ENCODE measurements at places on chromosomes 2 and 18.

DNA sequence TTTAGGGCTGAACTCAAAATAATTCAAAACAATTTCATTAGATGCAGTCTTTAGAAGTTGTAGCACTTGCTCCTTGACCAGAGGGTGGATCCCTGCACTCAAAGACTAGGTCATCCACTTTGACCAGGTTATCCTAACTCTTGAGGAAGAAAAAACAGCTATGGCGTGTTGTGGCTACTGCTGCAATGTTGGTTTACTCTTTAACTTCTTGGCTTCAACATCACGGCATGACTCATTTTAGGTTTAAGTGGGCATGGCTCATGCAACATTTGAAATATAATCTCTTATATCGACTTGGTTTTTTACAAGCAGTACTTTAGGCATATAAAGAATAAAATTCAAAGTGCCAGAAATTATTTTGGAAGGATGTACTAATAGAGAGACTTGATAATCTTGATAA, 35.4 kb downstream of the ANKRD29 start:
- DNase-seq, result no peak

GRCh38 chr18:12340945-12341660, 33.1 kb downstream of the TUBB6 start:
- no peak for DNase-seq

DNA sequence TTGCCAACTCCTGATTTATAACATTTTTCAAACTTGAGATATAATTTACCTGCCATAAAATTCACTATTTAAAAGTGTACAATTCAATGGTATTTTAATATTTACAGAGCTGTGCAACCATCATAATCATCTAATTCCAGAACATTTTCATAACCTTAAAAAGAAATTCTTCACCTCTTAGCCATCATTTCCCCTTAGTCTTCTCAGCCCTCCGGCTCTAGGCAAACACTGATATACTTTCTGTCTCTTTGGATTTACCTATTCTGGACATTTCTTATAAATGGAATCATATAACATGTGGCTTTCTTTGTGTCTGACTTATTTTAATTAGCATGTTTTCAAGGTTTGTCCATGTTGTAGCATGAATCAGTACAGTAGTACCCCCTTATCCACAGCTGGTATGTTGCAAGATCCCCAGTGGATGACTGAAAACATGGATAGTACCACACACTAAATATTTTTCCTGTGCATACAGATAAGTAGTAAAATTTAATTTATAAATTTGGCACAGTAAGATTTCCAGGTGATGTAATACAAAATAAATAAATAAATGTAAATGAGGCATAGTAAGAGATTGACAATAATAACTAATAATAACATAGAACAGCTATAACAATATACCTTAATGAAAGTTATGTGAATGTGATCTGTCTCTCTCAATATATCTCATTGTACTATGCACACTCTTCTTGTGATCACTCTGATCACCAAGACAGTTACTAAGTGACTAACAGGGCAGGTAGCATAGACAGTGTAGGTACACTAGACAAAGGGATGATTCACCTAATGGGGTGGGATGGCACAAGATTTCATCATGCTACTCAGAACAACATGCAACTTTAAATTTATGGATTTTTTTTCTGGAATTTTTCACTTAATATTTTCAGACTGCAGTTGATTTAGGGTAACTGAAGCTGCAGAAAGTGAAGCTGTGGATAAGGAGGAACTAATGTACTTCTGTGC, 73.1 kb downstream of the RAB3GAP1 start:
- DNase-seq, result no peak

DNA sequence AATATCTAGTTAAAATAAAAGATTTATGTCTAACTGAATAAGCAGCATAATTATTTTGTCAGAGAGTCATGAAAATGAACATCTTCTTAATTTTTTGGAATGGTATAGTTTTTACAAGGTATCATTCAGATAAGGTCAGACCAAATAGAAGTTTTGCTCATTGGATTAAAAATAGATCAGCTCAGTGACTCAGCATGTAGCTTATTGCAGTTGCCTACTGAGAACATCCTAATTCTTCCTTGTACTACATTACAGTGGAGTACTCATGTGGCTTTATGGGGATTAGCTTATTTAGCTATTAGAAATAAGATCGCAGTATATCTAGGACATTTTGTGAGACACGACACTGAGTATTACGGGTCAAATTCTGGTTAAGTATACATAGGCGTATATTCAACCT, 38.2 kb upstream of the PPM1B start:
- DNase-seq, result no peak

DNA sequence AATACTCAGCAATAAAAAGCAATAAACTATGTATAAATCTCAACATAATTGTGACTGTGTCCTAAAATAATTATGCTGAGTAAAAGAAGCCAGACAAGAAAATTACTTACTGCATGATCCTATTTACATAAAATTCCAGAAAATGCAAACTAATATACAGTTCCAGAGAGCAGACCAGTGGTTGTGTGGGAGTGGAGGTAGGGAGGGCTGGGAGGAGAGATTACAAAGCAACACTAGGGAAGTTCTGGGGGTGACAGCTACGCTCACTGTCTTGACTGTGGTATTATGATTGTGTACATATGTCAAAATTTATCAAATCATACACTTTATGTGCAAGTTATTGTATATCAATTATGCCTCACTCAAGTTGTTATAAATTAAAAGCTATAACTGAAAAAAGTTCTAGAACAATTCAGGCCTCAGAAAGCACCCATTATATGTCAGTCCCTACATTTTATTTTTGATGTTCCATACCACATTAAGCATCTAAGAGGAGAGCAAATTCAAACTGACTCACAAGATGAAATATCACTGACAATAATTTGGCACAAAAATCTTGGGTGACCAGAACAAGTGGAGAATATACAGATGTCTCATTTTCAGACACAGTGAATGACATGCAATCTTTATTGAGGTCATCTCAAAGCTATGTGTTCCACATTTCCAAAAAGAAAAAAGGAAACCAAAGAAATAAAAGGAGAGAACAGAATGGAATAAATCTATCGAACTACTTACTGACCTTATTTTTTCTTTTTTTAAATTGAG, 85.1 kb downstream of the ANTXR1 start:
- no peak for DNase-seq

- DNase-seq, result peak; percentile 31
These were observed 476.3 kb upstream of the VWC2L start for GRCh38 chr2:213934560-213934959.

- DNase-seq, result no peak
These were observed 98.5 kb upstream of the GPC1 start for GRCh38 chr2:240336820-240337427.

DNA sequence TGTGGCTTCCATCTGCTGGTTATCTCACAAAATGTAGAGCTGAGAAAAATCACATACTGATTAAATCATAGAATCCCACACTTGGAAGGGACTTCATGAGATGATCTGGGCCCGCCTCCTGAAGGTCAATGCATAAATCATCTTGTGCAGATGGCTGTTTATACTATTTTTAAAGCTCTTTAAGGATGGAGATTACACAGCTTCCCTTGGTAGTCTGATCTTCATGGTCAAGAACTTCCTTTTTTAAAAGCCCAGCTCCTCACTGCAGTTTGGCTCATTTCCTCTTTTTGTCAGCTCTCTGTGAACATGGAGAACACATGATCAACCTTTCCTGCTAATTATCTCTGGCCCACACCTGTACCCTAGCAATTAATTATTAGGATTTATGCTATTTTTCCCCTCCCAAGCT, 25.9 kb downstream of the GCG start:
- DNase-seq, result peak; percentile 18

DNA sequence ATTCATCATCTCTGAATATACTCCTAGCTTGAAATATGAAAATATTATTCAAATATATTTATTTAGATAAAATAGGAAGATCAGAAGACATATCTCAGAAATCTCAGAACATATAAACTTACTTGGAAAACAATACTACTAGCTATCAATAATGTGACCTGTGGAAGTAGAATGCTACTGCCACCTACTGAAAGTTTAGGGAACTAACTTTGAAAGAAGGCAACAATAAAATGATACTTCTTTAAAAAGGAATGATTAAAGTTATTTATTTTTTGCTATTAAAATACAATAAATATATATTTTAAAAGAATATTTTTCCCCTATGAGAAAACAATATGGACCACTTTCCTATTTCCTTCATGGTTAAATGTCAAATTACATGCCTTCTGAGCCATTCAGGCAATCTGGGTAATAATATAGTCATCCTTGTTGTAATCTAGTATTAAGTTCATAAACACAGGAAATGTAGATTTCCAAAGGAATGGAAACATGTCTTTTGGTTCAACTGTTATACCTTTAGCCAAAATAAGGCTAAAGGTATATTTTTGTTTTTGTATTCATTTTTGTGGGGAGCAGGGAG, 26.0 kb downstream of the ACADL start:
- DNase-seq, result no peak

GRCh38 chr2:86012007-86012712, 93.5 kb downstream of the POLR1A start:
- no peak for DNase-seq

GRCh38 chr18:44823286-44823685, 142.6 kb downstream of the SETBP1 start:
- DNase-seq, result no peak

DNA sequence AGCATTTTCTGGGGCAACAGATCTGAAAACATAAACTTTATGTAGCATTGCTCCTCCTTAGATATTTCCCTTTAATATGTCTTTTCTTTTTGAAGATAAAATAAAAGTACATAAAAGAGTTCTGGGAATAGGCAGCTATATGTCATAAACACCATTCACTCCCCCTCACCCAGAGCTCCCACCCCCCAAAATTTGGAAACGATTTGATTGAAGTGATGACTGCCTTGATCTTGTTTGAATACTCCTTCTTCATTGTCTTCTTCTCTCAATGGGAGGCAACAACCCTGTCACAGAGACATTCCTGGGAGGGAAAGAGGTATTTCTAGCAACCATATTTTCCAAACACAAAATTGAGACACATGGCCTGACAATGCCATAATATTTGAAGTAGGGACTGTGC, 369.3 kb downstream of the ARHGAP15 start:
- no peak for DNase-seq

- DNase-seq, result no peak
These were observed at the start of gene CTNNA2 for GRCh38 chr2:79512442-79513401. TSS of gene CTNNA2 (plus strand) at chr2:79513051.

DNA sequence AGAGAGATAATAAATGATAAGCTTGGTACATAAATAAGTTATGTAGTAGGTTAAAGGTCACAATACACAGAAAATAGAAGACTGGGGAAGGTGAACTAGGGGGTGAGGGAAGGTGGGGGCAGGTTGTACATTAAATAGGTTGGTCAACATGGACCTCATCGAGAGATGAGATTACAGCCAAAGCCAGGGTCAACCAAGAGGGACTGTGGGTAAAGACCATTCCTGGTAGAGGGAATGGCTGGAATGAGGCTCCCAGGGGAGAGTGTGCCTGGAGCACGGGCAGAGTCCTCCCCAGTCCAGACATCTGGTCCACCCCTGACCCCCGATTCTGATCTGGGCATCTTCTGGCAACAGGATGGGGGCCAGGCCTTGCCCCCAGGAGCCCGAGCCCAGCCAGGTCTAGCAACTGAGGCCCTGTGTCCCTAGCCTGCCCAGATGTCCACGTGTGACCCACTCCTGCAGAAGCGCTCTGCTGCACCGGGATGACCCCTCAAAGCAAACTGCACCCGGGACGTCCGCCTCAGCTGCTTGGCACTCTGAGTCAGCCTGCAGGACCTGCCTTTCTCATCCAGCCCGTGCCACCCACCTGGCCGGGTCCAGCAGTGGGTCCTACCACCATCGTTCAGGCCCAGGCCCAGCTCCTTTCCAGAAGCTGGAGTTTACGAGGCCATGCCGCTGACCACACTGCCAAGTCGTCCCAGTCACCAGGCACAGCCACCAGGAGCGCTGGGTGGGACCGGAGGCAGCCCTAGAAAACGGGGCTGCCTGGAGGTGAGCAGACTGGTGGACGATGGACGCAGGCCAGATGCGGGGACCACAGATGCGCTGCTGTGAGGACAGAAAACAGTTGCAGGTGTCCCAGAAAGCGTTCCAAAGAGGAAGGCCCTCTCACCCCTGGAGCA, 56.2 kb upstream of the ID2 start:
- DNase-seq, result no peak

GRCh38 chr2:97645112-97645694, 659 bp upstream of the COX5B start:
- DNase-seq, result peak; percentile 19

- no peak for DNase-seq
These were observed 654.1 kb upstream of the SYT4 start for GRCh38 chr18:43931439-43931838.

DNA sequence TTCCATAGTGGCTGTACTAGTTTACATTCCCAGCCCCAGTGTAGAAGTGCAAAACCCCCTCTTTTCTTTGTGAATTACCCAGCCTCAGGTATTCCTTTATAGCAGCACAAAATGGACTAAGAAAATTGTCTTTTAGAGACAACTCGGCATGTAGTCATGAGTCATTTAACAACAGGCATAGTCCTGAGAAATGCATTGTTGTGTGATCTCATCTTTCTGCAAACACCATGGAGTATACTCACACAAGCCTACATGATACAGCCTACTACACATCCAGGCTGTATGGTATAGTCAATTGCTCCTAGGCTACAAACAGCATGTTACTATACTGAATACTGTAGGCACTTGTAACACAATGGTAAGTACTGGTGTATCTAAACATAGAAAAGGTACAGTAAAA, 44.4 kb upstream of the MBP start:
- no peak for DNase-seq

GRCh38 chr2:37585295-37585908, 86.0 kb downstream of the CDC42EP3 start:
- no peak for DNase-seq

DNA sequence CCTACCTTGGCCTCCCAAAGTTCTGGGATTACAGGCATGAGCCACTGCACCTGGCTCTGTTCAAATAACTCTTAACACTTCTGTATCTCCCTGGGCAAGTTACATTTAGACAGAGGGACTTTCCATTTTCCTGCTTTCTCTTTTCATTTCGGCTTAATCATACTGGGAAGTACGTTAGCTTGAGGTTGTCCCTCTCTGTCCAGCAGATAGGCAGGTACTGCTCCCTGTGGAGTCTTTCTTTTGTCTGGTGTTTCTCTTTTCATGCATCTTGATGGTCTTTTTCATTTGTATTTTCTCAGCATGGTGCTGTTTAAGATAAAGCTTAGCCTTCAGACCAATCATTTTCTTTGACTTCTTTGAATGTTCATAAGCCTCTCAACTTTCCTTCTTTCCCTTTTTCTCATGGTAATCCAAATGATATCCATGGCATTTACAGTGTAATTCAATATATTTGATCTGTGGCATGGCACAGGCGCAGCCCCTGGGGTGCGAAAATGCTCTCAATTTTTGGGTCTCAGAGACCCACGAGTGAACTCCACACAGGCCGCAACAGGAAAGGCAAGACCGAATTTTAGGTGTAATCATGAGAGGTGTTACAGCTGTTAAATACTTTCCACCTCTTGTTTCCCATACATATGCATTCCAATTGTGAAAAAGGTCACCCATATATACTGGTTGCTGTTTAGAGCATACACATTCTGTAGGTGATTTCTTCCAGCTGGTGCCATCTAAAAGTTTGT, 99.9 kb upstream of the MYO3B start:
- no peak for DNase-seq

GRCh38 chr2:102033031-102033749, 41.4 kb downstream of the IL1R2 start:
- DNase-seq, result peak; percentile 2

Data from GM12864 (cell line).